ENCODE measurements at places on chromosomes 12 and 14.

DNA sequence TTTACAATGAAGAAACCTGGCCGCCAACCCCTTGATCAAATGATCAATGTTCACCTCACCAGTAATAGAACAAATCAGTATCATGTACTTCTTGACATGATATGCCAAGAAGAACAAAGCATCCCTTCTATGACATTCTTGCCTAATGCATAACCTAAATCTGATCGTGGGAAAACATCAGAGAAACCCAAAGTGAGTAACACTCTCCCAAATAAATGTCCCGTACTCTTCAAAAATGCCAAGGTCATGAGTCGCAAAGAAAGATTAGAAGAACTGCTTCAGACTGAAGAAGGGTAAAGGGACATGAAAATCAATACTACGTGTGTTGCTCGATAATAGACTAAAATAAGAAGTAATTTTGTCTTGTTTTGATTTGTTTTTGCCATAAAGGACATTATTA, 11.4 kb upstream of the SLC25A3 start:
- no peak for DNase-seq

DNA sequence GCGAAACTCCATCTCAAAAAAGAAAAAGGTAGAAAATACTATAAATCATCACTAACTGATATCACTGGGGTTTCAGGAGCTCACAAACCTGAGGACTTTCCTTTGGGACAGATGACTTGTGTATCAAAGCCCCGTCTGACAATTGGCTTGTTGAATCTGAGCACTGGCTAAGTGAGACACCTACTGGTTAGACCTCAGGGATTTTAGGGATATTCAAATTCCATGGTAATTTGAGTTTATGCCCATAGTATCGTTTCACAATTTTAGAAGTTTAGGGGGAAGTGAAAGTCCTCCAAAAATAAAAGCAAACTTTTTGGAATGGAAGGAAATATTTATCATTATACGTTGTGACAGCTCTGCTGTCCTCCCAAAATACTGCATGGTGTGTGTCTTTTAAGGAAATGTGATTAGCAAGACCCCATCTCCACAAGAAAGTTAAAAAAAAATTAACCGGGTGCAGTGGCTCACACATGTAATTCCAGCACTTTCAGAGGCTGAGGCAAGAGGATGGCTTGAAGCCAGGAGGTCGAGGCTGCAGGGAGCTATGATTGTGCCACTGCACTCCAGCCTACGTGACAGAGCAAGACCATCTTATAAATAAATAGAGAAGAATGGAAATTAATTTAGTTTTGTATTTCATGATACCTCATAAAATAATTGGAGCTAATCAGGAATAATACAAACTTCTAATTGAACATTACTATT, 49.2 kb downstream of the FBXL14 start:
- no peak for DNase-seq

- peak; percentile 48 for DNase-seq
Observed at GRCh38 chr12:6370994-6371754, 4.2 kb downstream of the SCNN1A start.

DNA sequence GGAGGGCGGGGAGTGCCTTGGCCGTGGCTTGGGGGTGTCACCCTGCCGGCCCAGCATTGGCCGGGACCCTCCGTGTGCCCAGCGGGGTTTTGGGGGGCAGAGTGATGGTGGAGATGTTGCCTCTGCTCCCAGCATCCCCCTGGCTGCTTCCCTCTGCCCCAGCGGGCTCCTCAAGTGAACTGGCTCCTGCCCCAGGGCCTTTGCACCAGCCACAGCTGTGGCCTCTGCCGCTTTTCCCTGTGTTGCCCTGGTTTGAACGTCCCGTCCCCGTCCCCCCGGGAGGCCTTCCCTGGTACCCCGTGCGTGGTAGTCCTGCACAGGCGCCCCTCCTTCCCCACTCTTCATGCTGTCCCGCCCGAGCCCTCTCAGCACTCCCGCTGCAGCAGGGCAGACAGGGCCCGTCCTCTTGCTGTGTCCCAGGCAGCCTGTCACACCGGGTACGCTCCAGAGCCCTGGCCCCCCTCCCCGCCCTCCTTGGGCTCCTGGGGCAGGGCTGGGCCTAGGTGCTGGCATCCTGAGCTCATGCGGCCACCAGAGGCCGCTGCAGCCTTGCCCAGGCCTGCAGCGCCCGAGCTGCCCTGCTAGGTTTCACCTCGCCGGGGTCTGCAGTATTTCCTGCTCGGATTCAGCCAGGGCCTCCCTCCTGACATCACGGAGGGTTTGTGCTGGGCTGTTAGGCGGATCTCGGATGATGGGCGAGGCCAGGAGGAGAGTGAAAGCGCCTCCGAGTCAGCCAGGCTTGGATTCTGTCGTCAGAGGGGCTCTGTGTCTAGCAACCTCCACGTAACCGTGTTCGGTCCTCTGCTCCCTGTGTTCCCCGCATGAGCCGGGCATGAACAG, 9.5 kb downstream of the NOC4L start:
- DNase-seq = peak; percentile 86

- no peak for DNase-seq
Observed at GRCh38 chr12:130703733-130704375, 12.2 kb downstream of the RIMBP2 start.

GRCh38 chr12:24701343-24701742, 247.6 kb downstream of the BCAT1 start:
- no peak for DNase-seq

- DNase-seq = no peak
Observed at GRCh38 chr14:74941676-74942097, 13.7 kb downstream of the PGF start.

DNA sequence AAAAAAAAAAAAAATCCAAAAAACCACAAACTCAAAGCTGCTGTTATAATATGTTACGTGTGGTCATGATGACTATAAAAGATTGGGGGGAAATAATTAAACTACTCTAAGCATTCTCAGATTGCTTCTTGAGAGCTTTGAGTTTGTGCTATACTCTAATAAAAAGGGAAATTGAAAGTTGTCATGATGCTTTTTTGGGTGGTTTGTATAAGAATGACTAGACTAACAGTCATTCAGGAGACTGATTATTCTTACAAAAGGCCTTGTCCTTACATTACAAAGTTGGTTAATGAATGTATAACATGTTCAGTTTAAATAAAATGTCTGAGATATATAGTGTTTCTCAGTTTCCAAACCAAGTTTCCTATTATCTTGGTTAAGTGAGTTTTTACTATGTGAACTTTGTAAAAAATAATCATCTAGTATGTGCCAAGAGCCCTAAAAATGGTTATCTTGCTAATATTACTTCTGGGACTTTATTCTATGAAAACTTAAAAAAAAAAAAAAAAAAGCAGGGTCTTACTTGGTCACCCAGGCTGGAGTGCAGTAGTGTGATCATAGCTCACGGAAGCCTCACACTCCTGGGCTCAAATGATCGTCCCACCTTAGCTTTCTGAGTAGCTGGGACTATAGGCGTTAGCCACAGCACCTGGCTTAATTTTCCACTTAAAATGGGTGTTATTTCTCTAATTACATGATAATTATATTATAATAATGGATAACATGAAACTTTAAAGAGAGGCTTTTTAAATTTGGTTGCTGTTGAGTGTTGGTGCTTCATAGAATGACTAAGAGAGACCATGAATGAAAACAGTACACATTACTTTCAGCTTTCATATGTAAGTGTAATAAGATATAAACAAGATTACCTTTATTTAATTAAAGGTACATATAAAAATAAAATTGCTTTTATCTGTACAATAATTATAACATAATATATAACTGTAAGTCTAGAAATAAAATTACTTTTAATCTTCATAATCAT, 459.6 kb upstream of the RGS6 start:
- DNase-seq = no peak

GRCh38 chr12:57737467-57738460, 778 bp downstream of the AGAP2 start:
- DNase-seq = no peak

DNA sequence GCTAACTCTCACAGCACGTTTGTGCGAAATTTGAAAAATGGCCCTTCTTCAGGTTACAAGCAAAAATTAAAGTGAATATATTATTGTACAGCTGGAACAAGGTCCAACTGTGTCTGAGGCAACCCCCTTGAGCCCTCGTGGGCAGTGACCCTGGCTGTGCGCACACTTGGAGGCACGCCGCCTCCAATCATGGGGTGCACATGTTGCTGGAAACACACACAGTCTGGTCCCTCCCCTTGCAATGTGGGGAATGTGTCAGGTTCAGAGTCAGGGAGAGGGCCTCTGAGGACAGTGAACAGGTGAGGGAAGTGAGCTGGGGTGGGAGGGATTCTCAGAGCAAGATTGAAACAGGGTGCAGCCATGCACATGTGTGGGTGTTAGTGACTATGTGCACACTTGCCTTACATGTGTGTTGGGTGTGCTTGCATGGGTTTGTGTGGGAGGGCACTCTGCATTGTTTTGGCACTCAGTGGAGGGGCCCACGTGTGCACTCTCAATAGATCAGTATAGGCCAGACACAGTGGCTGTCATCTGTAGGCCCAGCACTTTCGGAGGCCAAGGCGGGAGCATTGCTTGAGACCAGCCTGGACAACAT, 9.6 kb downstream of the TSPAN9 start:
- DNase-seq = no peak

GRCh38 chr14:60867503-60868172, 113.2 kb downstream of the TRMT5 start:
- DNase-seq = no peak

GRCh38 chr12:3032770-3033538, 44.2 kb upstream of the TSPAN9 start:
- no peak for DNase-seq

DNA sequence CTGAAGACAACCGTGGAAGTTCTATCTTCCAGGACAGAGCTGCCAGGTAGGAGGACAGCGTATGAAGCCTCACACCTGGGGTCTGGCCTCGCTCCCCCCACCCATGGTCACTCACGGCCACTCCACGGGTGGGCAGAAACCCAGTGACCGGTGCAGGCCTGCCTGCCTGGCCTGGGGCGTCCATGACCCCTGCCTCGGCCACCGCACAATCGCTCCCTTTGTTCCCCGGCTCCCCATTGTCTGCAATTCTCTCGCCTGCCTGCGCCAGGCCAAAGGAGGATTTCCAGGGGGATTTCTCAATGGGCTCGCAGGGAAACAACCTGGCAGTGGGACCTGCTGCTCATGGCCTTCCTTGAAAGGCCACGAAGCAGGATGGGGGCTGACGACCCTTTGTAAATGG, 22.6 kb downstream of the CCDC85C start:
- DNase-seq = no peak

GRCh38 chr14:99908653-99909250, 115.5 kb downstream of the EML1 start:
- DNase-seq = no peak

GRCh38 chr12:113174461-113175384, 10.6 kb downstream of the DDX54 start:
- peak; percentile 79 for DNase-seq

GRCh38 chr12:85626784-85627171, 209.4 kb downstream of the RASSF9 start:
- DNase-seq = no peak

DNA sequence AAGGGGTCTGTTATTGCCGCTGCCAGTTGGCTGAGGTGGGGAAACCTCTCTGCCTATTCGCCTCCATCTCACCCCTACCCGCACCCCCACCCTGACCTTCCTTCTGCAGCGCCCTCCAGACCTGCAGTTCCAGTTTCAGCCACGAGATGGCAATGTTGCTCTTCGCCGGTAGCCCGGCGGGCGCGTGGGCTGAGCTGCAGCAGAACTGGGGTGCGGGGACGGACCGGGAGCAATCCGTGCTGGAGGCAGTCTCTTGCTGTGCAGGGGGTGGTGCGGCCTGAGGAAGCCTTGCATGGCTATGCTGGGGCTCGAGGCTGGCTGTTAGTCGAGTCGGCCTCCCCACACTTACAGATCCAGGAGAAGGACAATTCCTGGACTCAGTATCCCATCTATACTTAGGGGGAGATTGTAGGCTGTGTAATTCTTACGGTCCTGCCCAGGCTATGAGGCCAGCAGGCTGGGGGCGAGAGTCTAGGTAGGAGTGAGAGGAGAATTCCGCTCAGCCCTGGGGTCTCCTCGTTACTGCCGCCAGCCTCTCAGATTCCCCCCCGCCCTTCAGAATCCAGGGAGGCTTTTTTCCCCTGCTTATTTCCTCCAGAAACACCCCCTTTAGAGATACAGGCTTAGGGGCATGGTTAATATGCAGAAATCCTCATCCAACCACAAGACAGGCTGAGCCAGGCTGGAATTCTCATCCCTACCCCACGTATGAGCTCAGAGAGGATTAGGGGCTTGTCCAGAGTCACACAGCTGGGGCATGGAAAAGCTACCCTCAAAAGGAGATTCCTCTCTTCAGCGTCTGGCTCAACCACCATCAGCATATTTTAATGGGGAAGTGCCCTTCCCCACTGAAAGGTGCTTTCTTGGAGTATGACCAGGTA, 118.2 kb downstream of the AACS start:
- DNase-seq = peak; percentile 84

DNA sequence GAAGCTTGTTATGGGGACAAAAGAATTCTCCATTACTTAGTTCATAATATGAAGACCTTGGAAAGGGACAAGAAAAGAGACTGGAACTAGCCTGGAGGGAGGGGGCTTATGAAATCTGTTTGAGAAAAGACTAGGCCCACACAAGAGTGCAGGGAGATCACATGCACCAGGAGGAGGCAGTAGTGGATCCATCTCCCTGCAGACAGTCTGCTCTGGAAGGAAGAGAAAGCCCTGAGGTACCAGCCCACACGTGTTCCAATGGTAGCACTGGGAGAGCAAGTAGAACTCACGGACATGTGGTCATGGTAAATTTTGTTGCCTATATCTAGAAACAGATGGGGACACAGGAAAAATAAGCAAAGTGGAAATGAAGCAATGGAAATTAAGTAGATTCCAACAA, 445.4 kb downstream of the SOX5 start:
- DNase-seq = peak; percentile 16

DNA sequence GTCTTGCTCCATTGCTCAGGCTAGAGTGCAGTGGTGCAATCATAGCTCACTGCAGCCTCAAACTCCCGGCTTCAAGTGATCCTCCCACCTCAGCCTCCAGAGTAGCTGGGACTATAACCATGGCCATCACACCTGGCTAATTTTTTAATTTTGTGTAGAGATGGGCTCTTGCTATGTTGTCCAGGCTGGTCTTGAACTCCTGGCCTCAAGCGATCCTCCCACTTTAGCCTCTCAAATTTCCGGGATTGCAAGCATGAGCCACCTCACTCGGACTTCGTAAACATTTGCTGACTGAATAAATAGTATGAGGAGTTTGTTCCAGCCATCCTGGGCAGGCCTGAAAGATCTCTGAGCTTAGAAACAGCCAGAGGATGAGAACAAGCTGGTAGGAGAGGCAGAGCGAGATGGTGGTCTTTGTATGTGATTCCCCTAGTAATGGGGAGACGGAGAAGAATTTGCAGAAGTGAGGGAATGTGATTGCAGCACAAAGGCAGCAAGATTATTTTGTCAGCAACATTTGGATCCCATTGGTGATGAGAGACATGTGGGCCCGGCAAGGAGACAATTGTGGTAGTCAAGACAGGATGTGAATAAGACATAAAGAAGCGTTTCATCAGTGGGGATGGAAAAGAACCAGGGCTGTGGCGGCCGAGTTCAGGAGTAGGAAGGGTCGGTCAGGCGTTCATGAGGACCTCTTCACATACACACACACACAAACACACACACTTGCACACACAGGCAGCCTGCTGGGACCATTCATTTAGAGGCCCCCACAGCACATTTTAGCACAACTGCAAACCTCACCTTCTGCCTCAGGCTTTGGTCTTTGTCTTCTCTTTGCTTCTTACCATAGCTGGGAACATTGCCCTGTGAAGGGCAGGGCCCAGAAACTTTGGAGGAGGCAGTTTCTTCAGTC, 155.5 kb downstream of the ZFP36L1 start:
- DNase-seq = no peak

- DNase-seq = no peak
Observed at GRCh38 chr12:20211541-20211940, 156.8 kb upstream of the PDE3A start.
